ENCODE measurements at places on chromosomes 3 and 15.
A peak's percentile ranks its signal among the peaks of the same experiment; 100 is the strongest.

- DNase-seq: no peak
These were observed 33.2 kb upstream of the NR2C2 start for GRCh38 chr3:14913926-14914778.

- DNase-seq: no peak
These were observed 25.2 kb upstream of the MAGEF1 start for GRCh38 chr3:184737063-184737462.

DNA sequence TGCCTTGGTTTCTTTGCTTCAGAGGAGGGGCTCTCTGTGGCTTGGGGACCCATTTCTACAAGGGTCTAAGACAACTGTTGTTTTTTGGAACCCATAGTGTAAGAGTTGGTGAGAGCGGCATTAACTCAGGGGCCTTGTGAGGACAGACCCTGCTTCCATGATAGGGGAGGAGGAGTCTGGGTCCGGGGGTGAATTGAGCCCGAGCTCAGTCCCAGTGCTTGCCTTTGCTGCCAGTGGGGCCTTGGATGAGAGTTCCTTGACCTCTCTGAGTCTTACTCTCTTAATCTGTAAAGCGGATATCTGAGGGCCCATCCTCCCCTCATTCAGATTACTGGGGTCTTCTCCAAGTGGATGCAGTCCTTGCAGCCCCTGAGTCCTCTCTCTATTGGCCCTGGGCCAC lies 74.2 kb downstream of the EEFSEC start:
- no peak for DNase-seq

DNA sequence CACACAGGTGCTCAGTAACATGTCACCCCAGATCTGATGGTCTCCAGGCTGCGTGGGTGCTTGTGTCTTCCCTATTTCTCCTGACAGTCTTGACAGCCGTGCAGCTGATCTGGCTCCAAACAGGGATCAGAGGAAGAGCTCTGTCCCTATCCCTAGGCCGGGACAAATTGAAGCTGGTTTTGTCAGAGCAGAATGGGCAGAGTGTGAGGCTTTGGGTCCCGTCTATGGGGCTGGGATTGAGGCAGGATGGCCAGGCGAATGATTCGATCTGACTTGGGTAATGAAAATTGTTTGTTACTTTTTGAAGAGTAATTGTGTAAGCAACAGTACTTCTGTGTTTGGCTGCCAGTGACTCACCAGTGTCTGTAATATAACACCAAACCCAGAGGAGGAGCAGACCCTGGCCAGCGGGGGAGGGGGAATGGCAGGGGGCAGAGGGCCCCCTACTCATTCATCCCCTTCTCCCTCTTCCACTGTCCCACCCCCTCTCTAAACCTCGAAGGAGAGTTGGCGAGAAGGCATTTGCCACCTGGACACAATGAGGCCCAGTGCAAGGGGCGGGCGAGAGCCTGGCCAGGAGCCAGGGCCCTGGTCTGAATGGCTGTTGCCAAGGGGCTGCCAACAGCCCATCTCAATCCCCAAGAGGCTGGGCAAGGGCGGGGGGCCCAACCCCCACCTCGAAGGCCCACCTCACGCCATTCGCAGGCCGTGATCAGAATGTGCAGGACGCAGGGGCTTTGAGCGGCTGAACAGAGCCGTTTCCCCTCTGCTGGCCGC lies 4.9 kb upstream of the MAGEF1 start:
- DNase-seq: no peak

DNA sequence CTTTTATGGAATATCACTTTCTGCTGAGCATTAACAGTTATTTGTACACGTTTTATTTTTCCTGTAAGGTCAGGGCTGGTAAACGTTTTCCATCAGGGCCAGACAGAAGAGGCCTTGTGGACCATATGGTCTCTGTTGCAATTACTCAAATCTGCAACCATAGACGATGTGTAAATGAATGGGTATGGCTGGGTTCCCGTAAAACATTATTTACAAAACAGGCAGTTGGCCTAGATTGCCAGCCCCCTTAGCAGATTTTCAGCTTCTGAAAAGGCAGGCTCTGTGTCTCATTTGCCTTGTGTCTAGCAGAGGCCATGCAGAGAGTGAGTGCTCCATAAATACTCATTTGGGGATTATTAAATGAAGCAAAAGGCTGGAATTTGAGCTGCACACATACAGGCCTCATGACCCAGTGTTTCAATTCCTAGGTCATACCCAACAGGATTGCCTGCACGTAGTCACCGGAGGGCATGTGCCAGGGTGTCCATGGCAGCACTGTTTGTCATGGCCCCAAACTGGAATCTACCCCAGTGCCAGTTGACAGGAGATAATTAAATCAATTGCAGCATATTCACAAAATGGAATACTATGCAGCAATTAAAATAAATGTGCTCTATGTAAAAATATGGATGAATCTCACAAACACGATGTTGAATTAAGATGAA lies 51.3 kb downstream of the GPD1L start:
- peak; percentile 58 for DNase-seq
